ENCODE measurements at places on chromosomes 2 and 18.

- DNase-seq: no peak
Measured at GRCh38 chr2:150476286-150476685, 11.2 kb downstream of the RND3 start.

GRCh38 chr2:204328373-204328772, 216.9 kb upstream of the PARD3B start:
- DNase-seq: no peak

- no peak for DNase-seq
Measured at GRCh38 chr2:34844629-34845028, 1245.5 kb upstream of the FAM98A start.

DNA sequence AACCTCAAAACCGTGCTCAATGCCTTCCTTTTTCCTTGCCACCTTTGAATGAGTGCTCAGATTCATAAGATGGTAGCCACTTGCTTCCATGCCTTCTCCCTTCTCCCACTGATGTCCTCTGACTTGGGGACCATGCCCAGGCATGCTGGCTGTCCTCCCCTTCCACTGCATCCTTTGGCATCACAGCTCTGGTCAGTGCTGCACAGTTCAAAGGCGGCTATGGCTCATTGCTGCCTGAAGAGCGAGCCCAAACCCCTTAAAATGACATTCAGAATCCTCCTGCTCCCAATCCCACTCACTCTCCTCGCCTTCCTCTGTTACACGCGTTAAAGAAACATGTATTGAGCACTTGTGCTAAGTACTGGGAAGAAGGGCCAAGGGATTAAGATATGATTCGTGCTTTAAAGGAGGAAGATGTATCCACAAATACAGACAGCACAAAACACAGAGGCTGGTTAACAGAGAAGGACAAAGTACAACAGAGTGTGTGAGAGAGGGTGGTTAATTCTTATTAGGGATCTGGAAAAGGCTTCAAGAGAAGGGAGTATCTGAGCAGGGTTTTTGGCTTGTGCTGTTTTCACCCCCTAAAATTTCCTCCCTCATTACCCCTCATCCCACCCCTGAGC, 81.8 kb downstream of the CERKL start:
- DNase-seq: no peak

GRCh38 chr2:223523551-223524001, 78.6 kb downstream of the SCG2 start:
- no peak for DNase-seq

- DNase-seq: peak; percentile 61
Measured at GRCh38 chr18:63969942-63970808, at the start of gene SERPINB8. TSS of gene SERPINB8 (plus strand) at chr18:63970081. CDS start at chr18:63978309, 8,228 bp downstream.

DNA sequence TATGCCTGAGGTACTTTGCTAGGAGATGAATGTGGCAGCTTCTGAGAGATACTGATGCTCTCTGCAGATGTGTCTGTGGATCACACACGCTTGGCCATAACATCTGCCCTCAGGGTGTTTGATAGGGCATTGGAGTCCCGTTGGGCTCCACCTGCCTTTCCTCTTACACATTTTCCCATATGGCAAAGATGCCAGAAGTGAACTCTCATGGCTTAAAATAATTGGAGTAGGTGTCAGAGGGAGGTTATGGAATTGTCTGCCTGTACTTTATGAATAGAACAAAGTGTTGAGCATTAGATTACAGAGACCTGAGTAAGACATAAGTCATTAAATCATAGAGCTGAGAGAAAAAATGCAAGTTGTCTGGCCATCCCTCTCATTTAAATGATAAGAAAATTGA, 75.3 kb upstream of the PNPT1 start:
- DNase-seq: no peak

- peak; percentile 25 for DNase-seq
Measured at GRCh38 chr18:62324917-62325805, at the start of gene TNFRSF11A. TSS of gene TNFRSF11A (plus strand) at chr18:62325310. CDS start at chr18:62325353, 43 bp downstream.

DNA sequence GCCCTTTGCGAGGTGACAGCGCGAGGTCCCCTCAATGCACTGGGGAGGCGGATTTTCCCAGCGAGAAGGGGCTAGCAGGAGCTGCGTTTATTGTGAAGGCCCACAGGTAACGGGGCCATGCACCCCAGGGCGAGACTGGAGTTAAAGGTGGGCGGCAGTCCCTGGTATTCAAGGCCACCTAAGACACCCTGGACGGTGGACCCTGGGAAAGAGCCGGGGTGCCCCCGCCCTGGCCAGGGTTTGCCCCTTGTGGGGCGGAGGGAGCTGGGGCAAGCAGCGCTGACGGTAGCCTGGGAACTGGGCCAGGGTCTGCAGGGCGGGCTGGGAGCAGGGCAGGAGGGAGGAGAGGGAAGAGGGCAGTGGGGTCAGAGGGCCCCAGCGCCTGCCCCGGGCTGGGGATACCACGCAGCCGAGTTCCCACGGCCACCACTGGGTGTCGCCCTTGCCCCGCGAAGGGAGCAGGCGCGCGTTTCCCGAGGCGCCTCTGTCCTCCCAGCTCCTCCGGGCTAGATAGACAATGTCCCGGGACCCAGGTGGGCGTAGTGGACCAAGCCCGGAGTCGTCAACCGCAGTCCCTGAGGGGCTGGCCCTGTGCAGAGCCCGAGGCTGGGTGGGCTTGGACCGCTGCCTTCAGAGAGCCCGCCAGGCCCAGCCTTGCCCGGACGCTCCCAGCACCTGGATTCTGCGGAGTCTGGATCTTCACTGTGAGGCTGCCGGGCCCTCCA, 80.2 kb downstream of the SMAD4 start:
- DNase-seq: peak; percentile 64

DNA sequence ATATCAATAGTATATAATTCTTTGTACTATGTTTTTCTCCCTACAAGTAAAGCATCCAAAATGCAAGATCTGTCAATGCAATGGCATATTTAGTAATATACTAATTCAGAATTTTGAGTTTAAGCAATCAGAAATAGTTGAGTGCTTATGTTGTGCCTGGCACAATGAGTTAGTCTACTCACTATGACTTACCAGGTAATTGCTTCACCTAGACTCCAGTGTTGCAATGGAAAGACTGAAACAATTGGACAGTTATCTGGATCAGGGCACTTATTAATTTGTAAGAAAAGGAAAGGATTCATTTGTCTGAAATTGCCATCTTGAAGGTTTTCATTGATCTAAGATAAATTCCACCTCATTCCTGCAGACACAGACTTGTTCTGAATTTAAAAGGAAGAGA, 97.6 kb upstream of the TCF4 start:
- DNase-seq: no peak

- no peak for DNase-seq
Measured at GRCh38 chr18:4639628-4640310, 184.7 kb upstream of the DLGAP1 start.

DNA sequence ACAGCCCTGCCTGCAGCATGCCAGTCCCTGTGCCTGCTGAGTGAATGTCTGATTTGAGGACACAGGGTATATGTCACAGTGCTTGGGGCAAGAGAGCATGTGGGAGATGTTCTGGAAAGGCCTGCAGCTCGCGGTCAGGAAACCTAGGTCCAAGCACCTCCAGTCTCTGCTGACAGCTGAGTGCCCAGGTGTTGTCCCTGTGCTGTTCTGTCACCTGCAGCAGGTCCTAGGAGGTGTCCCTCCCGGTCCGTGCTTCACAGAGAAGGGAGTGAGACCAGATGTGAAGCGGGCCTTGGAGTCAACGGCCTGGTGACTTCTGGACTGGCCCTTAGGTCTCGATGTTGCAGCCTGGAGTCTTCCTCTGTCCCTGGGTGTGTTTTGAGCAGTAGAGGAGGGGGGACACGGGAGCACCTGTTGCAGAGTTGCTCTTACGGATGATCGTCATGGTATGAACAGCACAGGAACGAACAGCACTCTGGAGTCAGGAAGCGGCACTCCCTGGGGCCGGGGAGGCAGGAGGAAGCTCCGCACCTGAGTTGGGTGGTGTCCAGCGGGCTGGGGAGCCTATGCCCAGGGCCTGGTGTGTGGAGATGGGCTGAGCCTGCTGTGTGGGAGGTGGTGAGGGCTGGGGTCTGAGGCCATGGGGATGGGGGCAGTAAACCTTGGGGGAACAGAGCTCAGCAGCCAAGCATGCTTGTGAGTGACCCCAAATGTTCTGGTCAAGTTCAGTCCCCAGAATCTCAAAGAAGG, 21.6 kb upstream of the ARHGEF4 start:
- DNase-seq: no peak

- no peak for DNase-seq
Measured at GRCh38 chr2:68877079-68877772, 6.0 kb upstream of the BMP10 start.

GRCh38 chr18:42839408-42839807, 276.1 kb downstream of the RIT2 start:
- no peak for DNase-seq

DNA sequence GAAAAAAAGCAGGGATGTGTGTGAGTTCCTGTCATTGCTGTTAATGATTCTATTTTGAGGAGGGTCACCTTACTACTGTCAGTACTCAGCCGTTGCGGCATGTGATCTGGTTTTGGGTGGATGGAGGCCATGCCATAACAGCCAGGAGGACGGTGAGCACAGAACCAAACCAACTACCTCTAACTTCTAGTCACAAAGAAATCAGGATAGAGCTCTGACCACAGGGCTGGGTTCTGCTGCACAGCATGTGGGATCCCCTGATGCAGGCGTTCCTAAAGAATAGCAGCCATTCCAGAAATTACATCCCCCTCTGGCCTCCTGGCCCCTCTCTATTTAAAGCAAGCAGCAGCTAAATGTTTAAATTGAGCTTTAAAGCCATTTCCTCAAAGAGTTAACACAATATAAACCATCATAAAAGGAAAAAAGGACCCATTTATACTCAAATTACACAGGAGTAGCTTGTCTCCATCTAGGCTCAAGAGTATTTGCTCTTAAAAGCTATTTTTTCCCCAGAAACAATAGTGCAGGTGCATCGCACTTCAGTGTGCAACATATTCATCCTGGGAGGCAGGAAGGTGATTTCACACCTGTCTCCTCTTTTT, 786.4 kb downstream of the RNF144A start:
- no peak for DNase-seq

DNA sequence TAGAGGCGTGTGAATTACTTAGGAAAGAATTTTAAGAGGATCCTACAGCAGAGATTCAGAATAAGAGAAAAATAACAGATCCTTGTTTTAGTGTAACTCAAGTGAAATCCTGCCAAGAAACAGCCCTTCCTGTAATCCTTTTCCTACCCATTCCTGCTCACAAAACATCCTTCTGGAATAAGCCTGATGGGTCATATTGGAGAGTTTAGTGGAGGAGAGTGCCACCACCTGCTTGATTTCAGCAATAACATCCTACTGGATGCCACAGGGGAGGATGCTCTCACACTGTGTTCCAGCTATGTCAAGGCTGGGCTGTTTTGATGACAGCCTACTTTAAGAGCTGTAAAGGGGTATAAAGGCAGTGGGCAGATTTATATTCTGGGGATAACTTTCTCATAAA, 54.8 kb upstream of the CCDC178 start:
- DNase-seq: no peak

DNA sequence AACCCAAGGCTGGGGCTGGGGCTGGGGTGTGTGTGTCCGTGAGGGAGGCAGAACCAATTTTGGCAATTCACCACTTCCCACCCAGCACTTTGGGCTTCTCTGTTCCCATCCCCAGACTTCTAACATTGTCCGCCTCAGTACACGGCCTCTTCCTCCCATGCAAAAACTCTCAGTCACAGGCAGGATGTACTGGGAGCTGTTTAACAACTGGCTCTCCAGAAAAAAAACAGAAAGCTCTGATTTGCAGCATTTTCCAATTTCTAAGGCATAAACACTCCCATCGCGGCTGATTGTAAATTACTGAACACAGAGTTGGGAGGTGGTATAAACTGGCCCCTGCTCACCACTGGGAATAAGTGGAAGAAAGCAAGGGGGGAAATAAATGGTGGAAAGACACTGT, 73.1 kb upstream of the MAP4K3 start:
- no peak for DNase-seq

DNA sequence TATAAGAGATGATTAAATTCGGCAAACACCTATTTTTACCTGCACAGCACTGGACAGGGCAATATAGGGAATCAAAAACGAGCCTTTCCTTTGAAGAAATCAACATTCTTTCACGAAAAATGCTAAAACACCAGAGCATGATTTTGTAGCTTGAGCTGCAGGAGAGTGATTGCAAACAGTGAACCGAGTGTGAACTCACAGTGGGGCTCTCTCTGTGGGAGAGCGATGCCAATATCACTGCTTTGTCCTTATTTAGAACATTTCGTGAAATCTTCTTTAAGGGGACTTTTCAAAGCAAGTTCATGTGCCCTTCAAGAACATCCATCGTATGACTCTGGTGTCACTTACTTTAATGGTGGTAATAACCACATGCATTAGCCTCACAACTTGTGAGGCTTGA, 238.8 kb downstream of the CD226 start:
- DNase-seq: no peak

DNA sequence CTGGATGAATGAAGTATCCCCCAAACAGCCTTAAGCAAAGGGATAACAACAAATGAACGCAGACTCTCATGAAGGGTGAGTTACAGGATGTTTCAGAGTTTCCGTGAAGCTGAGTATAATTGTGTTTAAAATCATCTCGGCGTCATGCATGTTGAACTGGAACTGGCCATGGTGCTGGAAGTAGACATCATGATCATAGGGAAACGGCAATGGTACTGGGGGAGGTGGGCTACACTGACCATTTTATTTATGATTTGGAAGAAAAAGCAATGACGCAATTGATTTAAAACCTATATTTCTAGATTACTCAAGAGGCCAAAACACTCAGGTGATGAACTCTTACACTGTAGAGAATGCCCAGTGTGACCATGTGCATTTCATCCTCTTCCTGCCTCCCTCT, 387.9 kb upstream of the MYT1L start:
- no peak for DNase-seq

DNA sequence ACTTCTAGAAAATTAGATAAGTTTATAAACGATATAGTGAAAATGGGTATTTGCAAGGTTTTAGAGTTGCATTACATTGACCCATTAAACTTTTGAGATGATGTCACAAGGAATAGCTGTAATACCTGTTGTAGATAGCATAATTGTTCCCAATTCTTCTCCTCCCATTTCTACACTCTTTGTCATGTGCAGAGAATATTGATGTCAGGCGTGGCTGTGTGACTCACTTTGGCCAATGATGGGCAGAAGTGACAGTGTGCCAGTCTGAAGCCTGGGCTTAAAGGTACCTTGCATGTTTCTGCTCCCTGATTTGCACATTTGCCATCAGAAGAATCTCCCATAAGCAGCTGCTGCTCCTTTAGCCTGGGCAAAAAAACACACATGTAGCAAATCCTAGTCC, 26.9 kb upstream of the CCBE1 start:
- DNase-seq: no peak

DNA sequence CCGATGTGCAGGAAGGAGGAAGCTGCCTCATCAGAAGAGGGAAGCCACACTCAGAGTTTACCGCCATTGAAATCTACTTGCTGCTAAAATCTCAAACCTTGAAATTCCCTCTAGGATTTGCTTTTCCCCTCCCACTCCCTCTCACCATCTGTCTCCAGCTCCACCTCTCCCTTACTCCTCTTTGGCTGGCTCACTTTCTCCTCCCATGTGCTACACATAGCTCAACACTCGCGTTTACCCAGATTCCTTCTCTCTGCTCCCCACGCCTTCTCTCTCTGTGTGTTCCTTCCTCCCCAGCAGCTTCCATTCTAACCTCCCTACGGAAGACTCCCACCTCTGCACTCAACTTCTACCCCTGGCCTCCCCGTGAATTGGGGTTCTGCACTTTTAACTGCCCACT, 143.1 kb downstream of the DNER start:
- DNase-seq: no peak

GRCh38 chr2:231531883-231532755, 1.9 kb upstream of the NMUR1 start:
- no peak for DNase-seq

Measured in effector memory CD8-positive, alpha-beta T cell (primary cell).